ENCODE measurements at places on chromosomes 5 and 9. TPM values are rescaled to one million over a fixed set of nuclear protein-coding genes. Genes with fewer than 3 reads are reported as not detected.
A peak's percentile ranks its signal among the peaks of the same experiment; 100 is the strongest.

- peak; percentile 72 for DNase-seq
Measured at GRCh38 chr9:14066831-14067230, 247.1 kb downstream of the NFIB start.

Gene GARIN3
- total RNA-seq: not detected

- peak; percentile 72 for DNase-seq
Measured at GRCh38 chr9:86093788-86094555, 5.4 kb downstream of the GOLM1 start.

Gene SAXO1
- 0.35 TPM for total RNA-seq

DNA sequence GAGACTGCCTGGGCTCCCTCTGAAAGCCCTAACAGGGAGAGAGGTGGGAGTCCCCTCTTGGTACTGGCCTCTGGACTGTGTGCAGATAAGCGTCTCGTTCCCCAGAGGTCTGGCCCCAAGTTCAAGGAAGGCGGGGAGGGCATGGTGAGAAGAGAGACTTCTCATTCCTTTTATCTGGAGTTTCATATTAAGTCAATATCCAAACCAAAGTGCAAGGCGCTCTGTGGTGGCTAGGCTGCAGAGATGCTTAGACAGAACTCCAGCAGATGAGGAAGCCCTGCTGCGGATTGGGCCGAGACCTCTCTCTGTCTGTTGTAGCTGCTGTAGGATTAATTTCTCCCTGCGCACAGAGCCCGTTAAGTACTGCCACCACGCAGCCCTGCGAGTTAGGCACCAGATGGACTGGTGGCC lies 16.0 kb downstream of the MVB12B start:
- DNase-seq: no peak

Gene EIF4E1B
- not detected for total RNA-seq

- DNase-seq: no peak
Measured at GRCh38 chr5:53206562-53206961, 97.0 kb upstream of the MOCS2 start.

DNA sequence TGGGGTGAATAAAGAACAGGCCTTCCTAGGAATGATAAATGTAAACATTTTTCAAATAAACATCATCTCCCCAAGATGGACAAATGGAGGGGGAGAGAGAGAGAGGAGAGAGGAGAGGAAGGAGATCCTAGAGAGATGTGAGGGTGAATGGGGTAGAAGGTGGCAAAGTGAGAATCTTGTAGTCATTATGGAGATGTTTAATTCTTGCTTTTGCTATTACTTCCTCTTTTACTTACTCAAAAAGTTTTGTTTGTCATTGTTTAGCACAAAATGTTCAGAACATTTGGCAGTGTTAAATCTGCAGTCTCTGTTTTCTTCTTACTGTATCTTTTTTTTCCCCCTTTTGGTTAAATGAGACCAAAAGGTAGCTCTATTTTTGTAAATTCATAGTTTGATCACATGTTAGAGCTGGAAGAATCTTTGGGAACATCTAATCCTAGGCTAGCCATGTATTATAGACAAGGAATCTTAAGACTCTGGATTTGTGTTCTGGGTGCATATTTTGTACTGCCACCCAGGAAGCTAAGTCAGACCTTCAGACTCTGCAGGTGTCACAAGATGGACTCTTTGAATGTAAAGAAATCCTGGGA lies 266.1 kb downstream of the NTRK2 start:
- DNase-seq: no peak

DNA sequence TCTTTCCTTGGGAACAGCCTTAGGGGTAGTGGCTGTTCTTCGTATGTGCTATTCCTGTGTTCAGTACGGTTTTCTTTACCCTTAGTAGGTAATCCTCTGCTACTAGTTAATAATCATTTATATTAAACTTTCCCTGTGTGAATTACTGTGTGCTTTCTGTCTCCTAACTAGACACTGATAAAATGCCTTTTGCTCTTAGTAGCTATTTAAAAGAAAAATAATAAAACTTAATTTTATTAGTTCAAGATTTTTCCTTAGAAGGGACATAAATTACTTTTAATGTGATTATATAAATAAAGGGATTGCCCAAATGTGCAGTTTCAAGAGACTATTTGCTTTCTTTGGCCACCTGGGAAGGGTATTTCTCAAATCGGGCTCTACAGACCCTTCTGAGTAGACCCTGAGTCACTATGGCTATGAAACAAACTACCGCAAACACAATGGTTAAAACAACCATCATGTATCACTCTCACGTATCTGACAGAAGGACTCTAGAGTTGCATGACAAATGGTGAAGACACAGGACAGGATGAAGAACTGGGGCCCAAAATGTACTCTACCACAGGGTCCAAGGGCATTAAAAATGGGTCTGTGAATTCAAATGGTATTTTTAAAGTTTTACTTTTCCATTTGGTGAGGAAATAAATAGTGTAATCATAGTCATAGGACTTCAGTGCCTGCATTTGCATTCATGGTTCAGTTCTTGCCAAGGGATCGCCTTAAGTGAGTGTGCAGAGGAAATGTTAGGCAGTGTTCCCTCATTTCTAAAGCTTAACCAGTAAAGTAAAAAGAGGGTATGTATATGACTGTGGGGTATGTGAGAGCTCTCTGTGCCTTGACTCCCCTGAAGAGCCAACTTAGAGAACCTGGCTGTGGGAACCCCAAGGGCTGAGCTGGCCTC lies 97.0 kb downstream of the TSSK1B start:
- DNase-seq: no peak

Gene DPYSL3
- 19.1 TPM for total RNA-seq

Gene SLC36A2
- total RNA-seq: 1.8 TPM

DNA sequence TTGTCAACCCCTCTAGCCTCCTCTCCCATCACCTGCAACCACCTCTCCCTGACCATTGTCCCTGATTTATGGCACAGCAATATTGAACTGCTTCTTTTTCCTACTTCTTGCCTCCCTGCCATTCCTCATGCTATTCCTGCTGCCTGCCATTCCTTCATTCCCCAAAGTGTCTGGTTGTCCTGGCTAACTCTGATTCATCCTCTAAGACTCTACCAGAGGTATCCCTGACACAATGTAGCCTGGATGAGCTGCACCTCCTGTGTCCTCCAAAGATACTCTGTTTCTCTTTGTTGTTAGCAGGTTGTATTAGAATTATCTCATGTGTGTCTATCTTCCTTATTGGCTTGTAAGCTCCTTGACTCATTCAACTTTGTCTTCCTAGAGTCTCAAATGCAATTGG lies 53.5 kb upstream of the PTPN3 start:
- no peak for DNase-seq

- no peak for DNase-seq
Measured at GRCh38 chr9:91073049-91073810, 271.6 kb downstream of the SYK start.

Gene EPB41L4A
- total RNA-seq: 39.0 TPM

DNA sequence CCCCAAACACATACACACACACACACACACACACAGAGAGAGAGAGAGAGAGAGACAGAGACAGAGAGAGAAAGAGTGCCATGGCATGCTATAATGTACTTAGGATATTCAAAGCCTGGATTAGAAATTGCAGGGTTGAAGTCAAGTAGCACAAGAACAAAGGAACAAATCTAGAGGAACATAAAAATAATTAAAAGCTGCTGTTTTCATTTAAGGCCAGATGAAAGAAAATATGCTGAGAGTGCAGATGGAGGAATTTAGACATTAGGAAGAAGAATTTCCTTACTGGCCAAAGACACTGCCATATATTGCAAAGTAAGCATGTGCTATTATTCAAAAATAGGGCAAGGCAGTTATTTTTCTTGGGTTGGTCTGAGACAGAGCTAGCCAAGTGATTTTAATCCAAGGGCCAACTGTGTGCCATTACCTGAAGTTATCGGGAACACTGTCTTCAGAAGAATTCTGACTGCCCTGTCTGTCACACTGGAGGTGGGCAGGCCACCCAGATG lies 31.7 kb downstream of the HSD17B3 start:
- no peak for DNase-seq

Gene KCNV2
- total RNA-seq: not detected

GRCh38 chr9:132193227-132194124 lies 31.6 kb downstream of the NTNG2 start:
- DNase-seq: no peak

- DNase-seq: no peak
Measured at GRCh38 chr5:147961208-147961749, 54.9 kb upstream of the C5orf46 start.

DNA sequence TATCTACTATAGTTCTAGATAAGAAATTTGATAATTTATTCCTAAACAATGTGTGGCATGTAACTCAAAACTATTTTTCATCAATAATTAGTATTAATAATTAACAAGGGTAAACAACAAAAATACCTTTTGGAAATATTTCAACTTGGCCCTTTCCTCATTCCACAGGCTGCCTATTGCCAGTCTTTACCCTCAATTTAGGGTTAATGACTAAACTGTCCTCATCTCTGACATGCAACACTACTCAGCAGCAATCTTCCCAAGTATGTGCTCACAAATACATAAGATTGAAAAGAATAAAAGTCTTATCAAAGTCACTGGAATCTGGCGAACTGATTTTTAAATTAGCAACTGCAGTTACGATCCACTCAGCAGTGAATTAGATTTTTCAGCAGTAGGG lies 153.6 kb downstream of the GLIS3 start:
- no peak for DNase-seq

GRCh38 chr5:173832386-173832785 lies 55.8 kb upstream of the CPEB4 start:
- DNase-seq: no peak

Gene LHX6
- total RNA-seq: 4.9 TPM

DNA sequence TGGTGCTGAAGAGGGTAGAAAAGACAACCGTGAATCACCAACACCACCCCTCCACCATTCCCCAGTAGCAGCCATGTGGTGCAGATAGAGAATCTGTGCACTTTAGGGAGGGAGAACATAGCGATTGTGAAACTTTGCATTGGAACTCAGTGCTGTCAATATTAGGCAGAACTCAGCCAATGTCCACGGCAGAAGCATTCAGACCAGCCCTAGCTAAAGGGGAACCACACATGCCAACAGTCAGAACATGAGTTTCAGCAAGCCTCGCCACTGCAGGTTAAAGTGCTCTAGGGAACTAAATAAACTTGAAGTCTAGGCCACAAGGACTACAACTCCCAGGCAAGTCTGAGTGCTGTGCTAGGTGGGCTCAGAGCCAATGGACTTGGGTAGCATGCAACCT lies 38.5 kb upstream of the DEPDC1B start:
- DNase-seq: no peak

GRCh38 chr9:976943-977837 lies 735 bp downstream of the DMRT3 start:
- peak; percentile 64 for DNase-seq

- DNase-seq: no peak
Measured at GRCh38 chr5:39520232-39520572, 95.4 kb upstream of the DAB2 start.

GRCh38 chr5:155728146-155728856 lies 598.7 kb upstream of the SGCD start:
- DNase-seq: peak; percentile 82

DNA sequence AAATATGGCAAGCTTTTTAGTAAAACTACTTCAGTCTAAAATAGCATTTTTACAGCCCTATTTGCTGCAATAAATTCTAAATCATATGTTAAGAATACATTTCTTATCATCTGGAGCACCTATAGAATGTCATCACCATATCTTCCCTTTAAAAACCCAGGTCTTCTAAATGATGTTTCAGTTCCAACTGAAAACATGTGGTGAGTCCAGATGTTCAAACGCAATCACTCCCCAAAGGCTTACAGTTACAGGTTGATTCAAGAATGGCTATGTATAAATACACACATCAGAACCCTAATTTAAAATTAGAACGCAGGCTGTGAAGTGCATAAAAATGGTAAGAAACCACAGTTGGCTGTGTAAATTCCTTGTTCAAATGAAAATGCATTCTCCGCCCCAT lies 796.3 kb downstream of the MAT2B start:
- no peak for DNase-seq

Gene OR1J2
- not detected for total RNA-seq

GRCh38 chr5:72255237-72255636 lies 64.8 kb downstream of the MRPS27 start:
- DNase-seq: no peak

Gene WDR38
- 0.31 TPM for total RNA-seq

Gene CCL27
- total RNA-seq: not detected

Gene TAS2R1
- total RNA-seq: not detected

DNA sequence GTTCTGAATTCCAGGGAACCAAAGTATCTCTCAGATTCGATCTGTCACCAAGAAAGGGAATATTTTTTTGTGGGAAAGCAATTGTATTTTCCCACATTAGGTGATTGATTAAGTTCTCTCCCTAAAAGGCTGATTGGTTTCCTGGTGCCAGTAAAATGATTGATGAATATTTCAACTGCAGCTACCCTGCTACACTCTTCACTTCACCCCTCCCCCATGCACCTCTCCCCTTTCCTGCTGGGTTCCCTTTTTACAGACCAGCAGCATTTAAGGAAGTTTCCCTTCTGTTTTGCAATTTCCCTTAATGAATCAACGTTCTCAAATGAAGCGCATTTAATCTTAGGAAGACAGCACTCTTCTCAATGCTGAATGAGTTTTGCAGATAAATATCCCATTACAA lies 13.1 kb downstream of the NR6A1 start:
- no peak for DNase-seq

Gene PCDHGA5
- 2.8 TPM for total RNA-seq

Gene CACFD1
- 37.3 TPM for total RNA-seq

- no peak for DNase-seq
Measured at GRCh38 chr9:1959371-1959770, 55.8 kb upstream of the SMARCA2 start.

GRCh38 chr5:21711866-21712758 lies 1141.0 kb downstream of the CDH12 start:
- no peak for DNase-seq

DNA sequence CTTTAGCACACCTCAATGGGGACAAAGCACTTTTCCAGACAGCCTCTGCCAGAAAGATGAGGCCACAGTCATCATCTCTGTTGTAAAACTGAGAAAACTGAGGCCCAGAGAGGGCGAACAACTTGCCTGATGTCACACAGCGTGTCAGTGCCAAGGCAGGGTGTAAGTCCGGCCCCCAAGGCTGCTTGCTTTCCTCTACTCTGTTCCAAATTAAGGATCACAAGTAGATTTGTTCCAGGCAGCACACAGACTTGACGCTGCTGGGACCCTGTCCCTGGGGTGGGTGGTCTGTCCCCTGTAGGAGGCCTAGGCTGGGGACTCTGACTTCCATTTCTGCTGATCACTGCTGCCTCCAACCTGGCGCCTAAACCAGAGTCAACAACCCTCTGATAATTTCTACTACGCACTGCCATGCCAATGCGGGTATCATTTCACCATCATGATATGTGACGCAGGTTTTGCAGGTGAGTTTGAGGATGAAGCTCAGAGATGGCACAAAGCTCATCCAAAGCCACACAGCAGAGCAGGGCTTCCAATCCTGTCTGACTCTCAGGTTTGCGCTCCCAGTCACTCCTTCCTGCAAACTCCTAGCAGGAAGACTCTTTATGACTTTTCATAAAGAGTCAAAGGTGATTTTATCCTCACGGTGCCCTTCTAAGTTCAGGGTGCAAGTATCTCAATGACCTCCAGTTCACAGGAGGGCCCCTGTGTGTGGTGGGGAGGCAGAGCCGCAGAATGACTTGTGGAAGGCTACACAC lies 13.5 kb upstream of the RALGDS start:
- DNase-seq: no peak

GRCh38 chr9:84846906-84847305 lies 177.4 kb downstream of the NTRK2 start:
- DNase-seq: no peak

All from kidney (tissue), 22 donors.